ENCODE measurements at places on chromosomes 5 and 9. TPM values are rescaled to one million over a fixed set of nuclear protein-coding genes. Genes with fewer than 3 reads are reported as not detected.

DNA sequence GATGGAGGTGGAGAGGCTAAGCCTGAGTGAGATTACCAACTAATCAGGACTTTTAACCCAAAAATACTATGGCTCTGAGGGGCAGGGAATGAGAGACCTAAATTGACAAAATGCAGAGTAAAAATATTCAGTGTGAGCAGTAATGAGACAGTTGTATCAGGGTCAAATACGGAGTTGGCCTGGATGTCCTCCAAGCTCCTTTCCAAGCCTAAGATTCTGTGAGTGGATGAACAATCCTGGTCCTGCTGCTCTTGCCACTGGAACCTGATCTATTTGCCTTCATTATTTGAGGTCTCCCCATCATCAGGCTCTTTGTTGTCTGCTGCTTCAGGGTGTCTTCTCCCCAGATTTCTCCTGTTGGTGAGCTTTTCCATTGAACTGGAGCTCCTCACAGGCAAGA, 1.1 kb downstream of the PDCD1LG2 start:
- H3K36me3 ChIP-seq = no peaks in the 10 kb centered on the region
- no peak for DNase-seq
- H3K4me1 ChIP-seq = peaks cover 15% of the 10 kb centered on the region
- H3K4me3 ChIP-seq = peak overlapping the region; percentile 74
- H3K27ac ChIP-seq = no peak overlapping the region

DNA sequence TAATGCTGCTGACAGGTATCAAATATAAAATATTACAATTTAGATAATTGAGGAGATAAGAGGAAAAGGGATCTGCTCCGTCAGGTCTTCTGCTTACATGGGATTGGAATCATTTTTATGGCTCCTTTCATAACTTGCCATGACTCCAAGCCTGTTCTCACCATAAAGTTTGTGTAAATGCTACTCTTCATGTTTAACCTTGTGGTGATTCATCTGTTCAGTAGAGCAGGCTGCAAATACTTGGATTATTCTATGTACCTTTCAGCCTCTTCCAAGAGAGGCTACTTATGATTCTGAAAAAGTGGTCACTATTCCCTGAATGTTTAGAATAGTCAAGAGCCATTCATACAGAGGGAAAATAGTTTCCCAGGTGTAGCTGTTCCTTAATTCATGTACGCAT, 66.9 kb downstream of the SLC44A1 start:
- DNase-seq = no peak
- no peak overlapping the region for H3K4me3 ChIP-seq

DNA sequence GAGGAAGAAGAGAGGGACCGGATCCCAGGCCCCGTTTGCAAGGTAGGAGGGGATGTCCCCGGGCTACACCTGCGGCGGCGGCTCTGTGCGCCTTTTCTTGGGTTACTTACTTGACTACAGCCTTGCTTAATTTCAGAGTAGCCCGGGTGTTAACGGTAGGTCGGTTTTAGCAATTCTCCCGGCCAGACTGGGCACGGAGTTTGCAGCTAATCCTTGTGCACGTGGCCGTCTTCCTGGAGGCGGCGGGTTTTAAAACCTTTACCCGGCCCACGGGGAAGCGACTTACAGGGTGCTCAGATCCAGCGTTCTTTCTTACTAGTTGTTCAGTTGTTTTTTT, 313 bp downstream of the BRIX1 start:
- DNase-seq = no peak
- H3K27me3 ChIP-seq = no peaks in the 10 kb centered on the region
- H3K4me3 ChIP-seq = peak overlapping the region; percentile 96
- peaks cover 29% of the 10 kb centered on the region for H3K36me3 ChIP-seq
- H3K27ac ChIP-seq = peak overlapping the region; percentile 89

DNA sequence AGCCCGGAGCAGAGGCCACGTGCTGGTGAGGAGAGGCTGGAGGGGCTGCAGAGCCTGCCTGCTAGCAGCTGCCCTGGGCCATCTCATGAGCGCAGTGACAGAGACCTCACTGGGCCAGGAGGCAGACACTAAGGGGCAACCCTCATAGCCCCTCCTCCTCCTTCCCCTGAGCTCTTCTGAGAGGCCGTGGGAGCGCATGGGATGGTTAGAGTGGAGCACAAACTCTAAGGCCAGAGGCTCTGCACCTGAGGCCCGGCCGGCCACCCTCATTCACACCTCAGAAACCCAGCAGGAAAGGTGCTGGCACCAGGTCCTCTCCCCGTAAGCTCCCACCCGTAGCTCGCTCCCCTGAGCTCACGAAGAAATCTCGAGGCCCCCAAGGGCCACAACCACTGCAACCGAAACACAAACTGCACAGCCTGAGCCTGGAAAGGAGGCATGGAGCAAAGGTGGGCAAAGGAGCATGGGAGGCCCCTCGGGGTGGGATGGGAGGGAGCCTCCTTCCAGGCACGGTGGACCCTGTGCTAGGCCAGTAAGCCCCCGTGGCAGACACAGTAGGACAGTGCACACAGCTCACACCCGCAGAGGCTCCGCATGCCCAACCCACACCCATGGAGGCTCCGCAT, 17.7 kb downstream of the CAMSAP1 start:
- H3K27me3 ChIP-seq = no peaks in the 10 kb centered on the region
- H3K4me1 ChIP-seq = peaks cover 52% of the 10 kb centered on the region
- H3K27ac ChIP-seq = no peak overlapping the region
- DNase-seq = no peak
- H3K36me3 ChIP-seq = no peaks in the 10 kb centered on the region
- H3K4me3 ChIP-seq = no peak overlapping the region

The DELE1 gene
- polyA plus RNA-seq = 36.7 TPM

The ASPN gene
- polyA plus RNA-seq = not detected

- no peaks in the 10 kb centered on the region for H3K4me1 ChIP-seq
- no peak for DNase-seq
- H3K27me3 ChIP-seq = peaks cover 2% of the 10 kb centered on the region
- H3K4me3 ChIP-seq = no peak overlapping the region
- H3K27ac ChIP-seq = no peak overlapping the region
Measured at GRCh38 chr5:53180991-53181390, 71.4 kb upstream of the MOCS2 start.

DNA sequence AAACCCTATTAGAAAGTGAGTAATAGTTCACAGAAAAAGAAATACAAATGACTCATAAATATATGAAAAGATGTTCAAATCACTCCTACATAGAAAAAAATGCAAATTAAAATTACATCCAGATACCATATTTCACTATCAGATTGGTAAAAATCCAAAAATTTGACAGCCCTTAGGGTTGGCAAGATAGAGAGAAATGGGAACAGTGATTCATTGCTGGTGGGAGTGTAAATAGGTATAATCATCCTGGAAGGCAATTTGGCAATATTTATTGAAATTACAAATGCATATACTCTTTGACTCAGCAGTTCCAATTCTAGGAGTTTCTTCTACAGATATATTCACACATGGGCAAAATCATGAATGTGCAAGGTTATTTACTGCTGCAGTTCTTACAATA, 273.5 kb downstream of the NR2F1-AS1 start:
- H3K4me3 ChIP-seq = no peak overlapping the region
- H3K36me3 ChIP-seq = no peaks in the 10 kb centered on the region
- no peaks in the 10 kb centered on the region for H3K27me3 ChIP-seq
- H3K4me1 ChIP-seq = no peaks in the 10 kb centered on the region
- no peak overlapping the region for H3K27ac ChIP-seq
- no peak for DNase-seq

- no peaks in the 10 kb centered on the region for H3K27me3 ChIP-seq
- H3K4me3 ChIP-seq = no peak overlapping the region
- no peak overlapping the region for H3K27ac ChIP-seq
- no peak for DNase-seq
- H3K36me3 ChIP-seq = peaks cover 21% of the 10 kb centered on the region
Measured at GRCh38 chr5:176320577-176320976, 41.0 kb downstream of the KIAA1191 start.

DNA sequence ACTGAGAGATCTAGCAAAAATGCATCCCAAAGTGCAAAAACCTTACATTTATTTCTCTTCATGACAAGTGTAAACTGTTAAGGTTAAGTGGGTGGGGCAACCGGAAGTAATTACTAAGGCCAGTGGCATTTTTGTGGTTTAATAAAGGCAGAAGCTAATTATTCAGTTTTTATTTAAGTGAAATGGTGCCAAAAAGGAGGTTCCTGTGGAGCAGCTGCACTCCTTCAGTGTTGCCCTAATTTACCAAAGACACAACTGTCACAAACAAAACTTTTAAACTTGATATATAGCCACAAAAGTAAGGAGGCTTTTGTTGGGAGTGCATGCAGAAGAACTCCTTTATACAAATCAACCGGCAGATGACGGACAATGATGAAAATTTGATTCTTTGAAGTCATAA, 81.6 kb downstream of the NDUFS4 start:
- no peak overlapping the region for H3K4me3 ChIP-seq
- DNase-seq = no peak
- no peaks in the 10 kb centered on the region for H3K27me3 ChIP-seq
- H3K27ac ChIP-seq = no peak overlapping the region
- H3K4me1 ChIP-seq = no peaks in the 10 kb centered on the region

GRCh38 chr9:73038613-73039012, 85.8 kb upstream of the ALDH1A1 start:
- no peaks in the 10 kb centered on the region for H3K36me3 ChIP-seq
- H3K4me3 ChIP-seq = no peak overlapping the region
- H3K4me1 ChIP-seq = no peaks in the 10 kb centered on the region
- DNase-seq = no peak

DNA sequence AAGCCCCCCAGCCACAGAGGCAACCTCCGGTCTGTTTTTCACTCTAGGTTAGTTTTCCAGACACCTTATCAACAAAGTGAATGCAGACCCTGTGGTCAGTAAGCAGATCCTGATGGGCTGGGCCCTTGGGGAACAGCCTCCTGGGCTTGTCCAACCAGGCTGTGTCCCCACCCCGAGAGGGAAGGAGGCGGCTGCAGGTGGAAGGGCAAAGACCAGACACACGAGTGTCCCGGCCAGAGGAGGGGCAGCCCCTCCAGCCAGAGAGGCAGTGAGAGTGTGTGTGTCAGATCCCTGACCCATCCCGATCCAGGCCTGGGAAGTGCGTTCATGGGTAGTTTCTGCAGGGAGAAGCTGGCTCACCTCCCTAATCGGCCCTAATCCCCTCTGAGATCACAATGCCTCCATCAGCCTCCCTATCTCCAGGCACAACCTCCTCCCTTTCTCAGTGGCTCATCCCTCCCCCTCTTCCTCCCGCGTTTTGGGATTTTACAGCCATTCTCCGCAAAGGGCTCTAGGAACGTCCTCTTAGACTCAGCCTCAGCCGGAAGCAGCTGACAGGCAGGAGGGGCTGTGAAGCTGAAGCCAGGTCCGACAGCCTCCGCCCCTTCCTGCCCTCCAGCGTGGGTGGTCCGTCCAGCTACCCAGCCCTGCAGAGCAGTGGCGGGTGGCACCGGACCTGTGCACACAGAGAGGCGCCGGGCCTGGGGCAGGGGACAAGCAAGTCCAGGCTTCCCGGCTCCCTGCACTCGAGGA, 9.7 kb downstream of the SLC12A7 start:
- no peak overlapping the region for H3K4me3 ChIP-seq
- no peaks in the 10 kb centered on the region for H3K27me3 ChIP-seq
- no peaks in the 10 kb centered on the region for H3K36me3 ChIP-seq
- H3K4me1 ChIP-seq = peaks cover 72% of the 10 kb centered on the region

The PHYHD1 gene
- not detected for polyA plus RNA-seq

GRCh38 chr5:102911973-102912372, 156.9 kb downstream of the PAM start:
- no peak overlapping the region for H3K27ac ChIP-seq
- no peak for DNase-seq
- H3K27me3 ChIP-seq = no peaks in the 10 kb centered on the region
- H3K4me3 ChIP-seq = no peak overlapping the region

- DNase-seq = no peak
- H3K27me3 ChIP-seq = no peaks in the 10 kb centered on the region
- no peak overlapping the region for H3K4me3 ChIP-seq
- no peaks in the 10 kb centered on the region for H3K36me3 ChIP-seq
Measured at GRCh38 chr9:136852664-136853595, 784 bp downstream of the MAMDC4 start.

- peak; percentile 60 for DNase-seq
- H3K4me1 ChIP-seq = peaks cover 33% of the 10 kb centered on the region
- no peaks in the 10 kb centered on the region for H3K27me3 ChIP-seq
Measured at GRCh38 chr9:20618361-20618802, 3.9 kb downstream of the MLLT3 start.

- no peaks in the 10 kb centered on the region for H3K36me3 ChIP-seq
- no peaks in the 10 kb centered on the region for H3K4me1 ChIP-seq
- H3K4me3 ChIP-seq = no peak overlapping the region
- DNase-seq = no peak
Measured at GRCh38 chr9:114196979-114197622, 41.8 kb downstream of the COL27A1 start.

DNA sequence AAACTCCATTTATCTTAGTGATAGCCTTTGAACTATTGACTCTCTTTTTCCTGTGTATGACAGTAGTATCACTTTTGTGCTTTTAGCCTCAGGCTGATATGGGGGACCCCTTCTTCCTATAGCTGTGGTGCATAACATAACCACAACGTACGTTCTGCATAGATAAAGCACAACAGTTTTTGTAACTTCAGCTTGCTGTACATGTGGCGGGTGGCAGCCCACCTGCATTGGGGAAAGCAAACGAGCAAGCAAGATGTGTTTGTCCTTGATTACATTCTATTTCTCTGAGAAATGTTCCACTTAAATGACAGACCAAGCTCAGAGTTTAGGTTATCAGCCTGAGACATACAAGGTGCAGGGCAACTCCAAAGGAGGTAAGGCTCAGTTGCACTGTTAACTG, 309.4 kb downstream of the KDM4C start:
- H3K4me3 ChIP-seq = no peak overlapping the region
- H3K27ac ChIP-seq = no peak overlapping the region
- H3K27me3 ChIP-seq = no peaks in the 10 kb centered on the region
- peaks cover 4% of the 10 kb centered on the region for H3K36me3 ChIP-seq
- H3K4me1 ChIP-seq = no peaks in the 10 kb centered on the region

GRCh38 chr5:62737766-62738165, 159.1 kb downstream of the LRRC70 start:
- H3K4me1 ChIP-seq = no peaks in the 10 kb centered on the region
- no peak overlapping the region for H3K4me3 ChIP-seq
- no peaks in the 10 kb centered on the region for H3K36me3 ChIP-seq
- peaks cover 2% of the 10 kb centered on the region for H3K27me3 ChIP-seq
- no peak for DNase-seq

DNA sequence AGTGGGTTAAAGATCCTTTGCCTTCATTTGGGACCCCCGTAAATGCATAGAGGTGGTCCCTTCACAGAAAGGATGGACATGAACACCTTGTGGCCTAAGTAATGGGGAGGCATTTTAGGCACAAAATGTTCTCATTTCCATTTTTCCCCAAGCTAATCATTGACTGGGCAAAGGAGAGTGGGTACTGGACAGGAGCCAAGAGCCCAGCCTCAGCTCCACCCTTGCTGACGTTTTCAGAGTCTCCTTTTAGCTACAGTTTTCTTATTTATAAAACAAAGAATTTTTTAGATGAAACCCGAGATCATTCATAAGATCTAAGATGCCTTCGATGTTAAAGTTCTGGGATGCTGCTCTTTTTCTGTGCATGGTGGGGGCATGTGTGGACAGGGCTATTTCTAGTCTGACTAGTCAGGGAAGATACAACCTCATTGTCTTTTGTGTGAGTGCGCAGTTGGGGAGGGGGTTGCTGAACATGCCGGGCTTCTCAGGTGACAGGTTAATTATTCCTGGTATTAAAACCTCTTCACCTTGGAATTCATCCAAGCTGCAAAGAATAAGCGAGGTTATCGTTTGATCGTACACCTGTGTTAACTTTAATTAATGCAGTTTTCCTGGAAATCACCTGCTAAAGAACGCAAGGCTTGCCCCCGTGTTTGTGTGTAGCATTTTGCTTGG, 48.4 kb downstream of the ADAMTS16 start:
- no peak overlapping the region for H3K4me3 ChIP-seq
- no peaks in the 10 kb centered on the region for H3K4me1 ChIP-seq
- no peaks in the 10 kb centered on the region for H3K27me3 ChIP-seq
- no peaks in the 10 kb centered on the region for H3K36me3 ChIP-seq
- H3K27ac ChIP-seq = no peak overlapping the region
- DNase-seq = no peak

Data from CD4-positive, CD25-positive, alpha-beta regulatory T cell (primary cell).